ENCODE measurements at places on chromosomes 1 and 21.

DNA sequence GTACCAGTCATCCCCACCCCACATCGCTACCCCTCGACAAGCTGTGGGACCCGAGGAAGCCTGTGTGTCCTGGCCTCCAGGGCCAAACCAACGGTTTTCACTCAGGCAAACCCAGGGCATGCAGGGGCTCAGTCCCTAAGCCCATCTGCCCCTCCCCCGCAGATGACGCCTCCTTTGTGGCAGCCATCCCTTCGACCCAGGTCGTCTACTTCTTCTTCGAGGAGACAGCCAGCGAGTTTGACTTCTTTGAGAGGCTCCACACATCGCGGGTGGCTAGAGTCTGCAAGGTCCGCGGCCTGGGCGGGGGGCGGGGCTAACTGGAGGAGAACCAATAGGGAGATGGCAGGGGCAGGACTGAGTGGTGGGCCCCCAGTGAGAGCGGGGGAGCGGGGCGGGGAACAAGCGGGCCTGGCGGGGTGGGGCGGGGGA, 7.4 kb downstream of the SEMA4A start:
- DNase-seq: peak; percentile 74

GRCh38 chr1:75373542-75374159, 237.3 kb downstream of the SLC44A5 start:
- DNase-seq: no peak

- no peak for DNase-seq
These were observed 44.5 kb upstream of the C1orf87 start for GRCh38 chr1:60118085-60118484.

DNA sequence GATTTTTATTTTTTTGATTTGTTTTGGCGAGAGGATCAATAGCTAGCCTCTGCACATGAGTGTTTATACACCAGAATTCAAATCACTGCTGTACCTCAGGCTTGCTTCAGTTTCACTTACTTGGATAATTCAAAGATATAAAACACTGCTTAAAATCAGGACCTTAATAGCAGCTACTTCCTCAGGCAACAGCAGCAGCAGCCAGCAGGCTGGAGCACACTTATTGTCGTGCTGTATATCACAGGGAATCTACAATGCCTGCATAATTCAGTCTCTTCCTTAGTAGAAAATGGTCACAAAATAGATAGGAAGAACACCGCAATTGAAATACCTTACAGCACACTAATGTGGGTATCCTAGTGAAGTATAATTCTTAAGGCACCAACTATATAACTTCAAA, 497.3 kb downstream of the NEGR1 start:
- DNase-seq: no peak

GRCh38 chr1:12585951-12586942, 31.8 kb downstream of the DHRS3 start:
- no peak for DNase-seq

DNA sequence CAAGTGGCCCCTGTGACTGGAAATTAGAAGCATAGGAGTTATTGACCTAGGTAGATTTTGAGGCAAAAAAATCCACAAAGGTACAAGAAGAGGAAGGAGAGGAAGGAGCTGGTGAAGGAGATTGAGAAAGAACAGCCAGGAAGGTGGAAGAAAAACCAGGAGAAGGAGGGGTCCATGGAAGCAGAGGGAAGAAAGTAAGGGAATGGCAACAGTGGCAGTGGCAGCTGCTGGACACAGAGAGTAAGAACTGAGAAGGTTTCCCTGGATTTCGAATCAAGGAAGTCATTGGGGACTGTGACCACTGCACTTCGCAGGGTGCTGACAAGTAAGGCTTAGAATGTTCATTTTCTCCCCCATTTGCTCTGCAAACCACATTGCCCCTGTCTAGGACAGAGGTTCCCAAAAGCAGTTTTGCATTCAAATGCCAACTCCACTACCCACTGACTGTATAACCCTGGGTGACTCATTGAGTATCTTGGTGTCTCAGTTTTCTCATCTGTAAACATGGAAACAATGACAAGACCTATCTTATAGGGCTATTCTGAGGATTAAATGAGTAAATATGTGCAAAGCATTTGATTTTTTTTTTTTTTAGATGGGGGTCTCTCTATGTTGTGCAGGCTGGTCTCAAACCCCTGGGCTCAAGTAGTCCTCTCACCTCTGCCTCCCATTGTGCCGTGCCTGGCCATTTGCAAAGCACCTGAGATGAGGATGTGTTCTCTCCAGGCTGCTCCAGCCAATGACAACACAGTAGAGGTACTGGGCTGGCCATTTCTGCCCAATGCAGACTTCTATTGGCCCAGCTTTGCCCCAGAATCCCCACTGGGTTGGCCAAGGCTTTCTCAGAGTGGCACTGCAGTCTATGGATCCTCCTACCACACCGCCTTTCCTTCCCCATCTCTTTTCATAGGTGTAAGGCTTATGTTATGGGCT, 9.3 kb upstream of the CAPN2 start:
- no peak for DNase-seq

GRCh38 chr1:163265547-163265946, 56.2 kb upstream of the NUF2 start:
- no peak for DNase-seq

DNA sequence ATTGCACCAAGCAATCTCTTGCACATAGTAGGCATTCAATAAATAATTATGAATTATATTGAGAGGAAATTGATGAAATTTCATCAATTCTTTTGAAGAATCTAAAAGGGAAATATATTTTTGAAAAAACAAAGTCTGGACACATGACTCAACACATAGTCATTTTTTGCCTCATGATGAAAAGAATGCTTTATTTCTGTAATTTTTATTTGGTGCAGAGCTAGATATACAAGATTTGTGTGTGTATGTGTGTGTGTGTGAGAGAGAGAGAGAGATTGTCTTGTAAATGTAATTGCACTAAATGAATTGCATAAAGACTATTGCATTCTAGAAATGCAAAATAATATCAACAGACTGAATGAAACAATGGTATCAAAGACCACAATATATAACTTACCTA, 206.2 kb upstream of the C1orf87 start:
- no peak for DNase-seq

DNA sequence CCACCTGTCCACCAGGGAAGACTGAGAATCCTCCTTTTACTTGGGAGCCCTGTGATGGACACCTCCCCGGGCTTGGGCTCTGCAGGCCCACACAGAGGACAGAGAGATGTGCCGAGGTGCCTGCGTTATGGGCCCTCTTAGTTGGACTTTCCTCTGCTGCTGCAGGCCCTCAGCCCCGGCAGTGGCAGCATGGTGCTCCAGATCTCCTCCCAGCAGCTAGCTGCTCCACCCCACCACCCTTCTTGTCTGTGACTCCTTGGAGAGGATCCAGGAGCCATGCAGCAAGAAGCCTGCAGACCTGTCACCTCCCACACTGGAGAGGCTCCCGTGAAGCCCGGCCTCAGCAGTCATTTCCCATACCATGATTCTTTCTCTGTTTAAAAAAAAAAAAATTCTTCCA, 27.4 kb downstream of the PHGDH start:
- DNase-seq: no peak

DNA sequence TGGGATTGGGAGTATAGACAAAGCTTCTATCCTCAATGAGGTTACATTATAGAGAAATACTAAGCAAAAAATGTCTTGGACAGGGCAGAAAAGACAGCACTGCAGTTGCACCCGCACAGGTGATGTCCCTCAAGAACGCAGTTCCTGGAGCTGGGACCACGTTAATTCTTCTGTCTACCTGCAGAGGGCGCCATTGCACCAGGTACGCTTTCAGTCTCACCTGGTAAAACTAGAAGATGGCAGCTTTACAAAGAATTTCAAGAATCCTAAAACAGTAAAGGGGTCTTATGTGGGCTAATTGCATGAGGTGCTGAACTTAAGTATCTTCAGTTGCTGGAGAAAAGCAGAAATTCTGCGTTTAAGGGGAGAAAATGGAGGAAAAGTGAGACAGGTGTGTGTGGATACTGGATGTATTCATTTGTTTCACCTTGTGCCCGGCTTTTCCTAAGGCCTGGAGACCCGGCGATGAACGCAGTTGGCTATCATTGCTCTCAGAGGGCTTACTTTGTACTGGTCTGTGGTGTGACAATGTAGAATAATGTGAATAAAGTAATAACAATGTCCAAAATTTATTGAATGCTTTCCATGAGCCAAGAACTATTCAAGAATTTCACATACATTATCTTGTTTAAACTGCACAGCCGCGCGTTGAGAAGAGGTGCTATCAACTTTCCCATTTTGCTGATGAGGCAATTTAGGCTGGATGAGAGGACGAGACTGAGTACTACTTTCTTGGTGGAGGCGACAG, 276.3 kb upstream of the GREM2 start:
- peak; percentile 59 for DNase-seq

GRCh38 chr1:213750231-213751063, 237.3 kb upstream of the PROX1 start:
- no peak for DNase-seq

DNA sequence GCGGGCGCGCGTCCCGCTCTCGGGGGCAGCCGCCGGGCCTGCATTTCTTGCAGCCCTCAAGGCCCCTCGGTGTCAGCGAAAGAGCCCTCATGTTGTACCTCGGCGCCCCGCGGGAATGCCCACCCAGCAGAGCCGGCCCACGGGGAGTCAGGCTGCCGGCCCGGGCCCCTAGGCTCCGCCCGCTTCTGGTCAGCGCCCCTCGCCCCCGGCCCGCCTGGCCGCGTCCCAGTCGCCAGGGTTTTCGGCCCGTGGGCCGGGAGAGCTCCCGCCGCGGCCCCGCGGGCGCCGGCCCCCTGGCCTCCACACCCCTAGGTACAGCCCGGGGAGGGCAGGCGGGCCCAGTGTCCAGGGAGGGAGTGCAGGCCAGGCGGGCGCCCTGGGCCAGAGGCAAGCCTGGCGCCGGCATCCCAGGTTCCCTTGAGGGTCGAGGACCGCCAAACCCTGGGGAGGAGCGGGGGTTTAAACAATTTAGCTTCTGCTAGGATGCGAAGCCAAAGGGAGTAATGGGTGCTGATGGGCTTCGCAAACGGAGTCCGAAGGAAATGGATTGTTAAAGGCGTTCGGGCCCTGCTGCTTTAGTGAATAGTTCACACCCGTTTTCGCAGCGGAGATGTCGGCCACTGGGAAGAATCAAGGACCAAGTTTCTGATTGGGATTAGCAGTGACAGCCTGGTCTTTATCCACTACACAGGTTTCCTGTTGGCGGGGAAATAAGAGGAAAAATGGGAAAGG, 486 bp upstream of the KCNA3 start:
- peak; percentile 11 for DNase-seq

DNA sequence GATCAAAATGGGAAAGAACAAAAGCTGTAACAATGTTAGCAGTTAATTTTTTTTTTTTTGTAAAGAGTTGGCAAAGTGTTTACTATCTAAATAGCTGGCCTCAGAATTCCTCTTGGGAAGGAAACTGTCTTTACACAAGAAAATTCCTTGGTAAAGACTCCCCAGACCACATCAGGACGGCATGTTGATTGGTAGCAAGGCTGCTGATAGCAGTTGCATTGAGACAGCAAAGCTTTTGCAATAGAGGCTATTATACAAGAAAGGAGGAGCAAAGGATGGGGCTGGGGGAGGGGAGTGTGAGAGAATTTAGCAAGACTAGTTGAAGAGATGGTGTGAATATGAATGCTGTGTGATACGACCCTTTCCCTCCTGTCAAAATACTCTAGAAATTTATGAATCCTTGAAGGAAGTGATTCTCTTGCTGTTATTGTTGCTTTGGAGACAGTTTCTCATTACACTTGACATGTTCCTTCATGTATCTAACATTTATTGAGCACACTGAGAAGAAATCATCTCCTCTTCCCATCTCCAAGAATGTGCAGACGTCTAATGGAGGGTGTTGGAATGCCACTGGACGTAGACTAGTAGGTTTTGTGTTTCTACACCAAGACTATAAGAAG, 355.6 kb downstream of the SIPA1L2 start:
- no peak for DNase-seq
